Stomach (tissue), 19 donors: ENCODE measurements at places on chromosomes 4 and X. TPM values are rescaled to one million over a fixed set of nuclear protein-coding genes. Genes with fewer than 3 reads are reported as not detected.

- no peak for DNase-seq
Observed at GRCh38 chr4:10596586-10597290, 87.8 kb downstream of the CLNK start.

DNA sequence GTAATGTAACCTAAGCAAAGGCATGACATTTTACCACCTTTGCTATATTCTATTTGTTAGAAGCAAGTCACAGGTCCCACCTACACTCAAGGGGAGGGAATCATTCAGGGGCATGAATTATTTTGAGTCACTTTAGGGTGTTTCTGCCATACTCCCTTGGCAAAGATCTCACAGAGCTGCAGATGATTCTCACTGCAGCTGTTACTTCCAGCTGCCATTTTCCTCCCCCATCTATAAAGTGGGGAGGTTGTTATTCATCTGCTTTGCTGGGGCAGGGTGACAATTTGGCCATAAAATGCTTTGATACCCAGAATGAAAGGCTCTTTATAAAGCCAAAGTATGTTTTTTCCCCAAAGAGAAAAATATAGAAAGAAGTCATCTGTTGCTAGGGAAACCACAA lies 136.5 kb upstream of the SMIM31 start:
- DNase-seq: no peak

DNA sequence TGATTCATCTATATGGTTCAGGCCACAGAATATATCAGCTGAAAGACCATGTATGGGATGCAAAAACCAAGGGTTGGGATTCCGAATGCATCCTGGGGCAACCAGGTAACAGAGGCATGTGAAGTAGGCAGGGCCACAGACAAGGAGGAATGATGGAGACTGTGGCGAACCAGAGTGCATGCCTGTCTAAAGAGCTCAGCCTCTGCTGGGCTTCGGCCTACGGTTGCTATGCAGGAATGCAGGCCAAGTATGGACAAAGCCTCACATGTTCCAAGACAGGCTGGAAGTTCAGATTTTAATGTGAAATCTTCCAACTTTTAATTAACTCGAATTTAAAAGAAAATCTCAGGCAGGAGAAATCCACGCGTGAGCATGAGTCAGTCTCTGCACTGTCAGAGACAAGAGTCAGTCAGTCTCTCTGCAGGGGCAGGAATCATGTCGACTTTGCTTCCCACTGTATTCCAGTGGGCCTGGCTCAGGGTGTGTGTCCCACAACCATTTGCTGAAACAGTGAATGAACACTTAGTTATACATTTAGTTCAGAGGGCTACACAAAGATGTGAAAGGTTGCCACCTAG lies 344.4 kb downstream of the UNC5C start:
- no peak for DNase-seq

- DNase-seq: no peak
Observed at GRCh38 chrX:75781611-75782010, 3.4 kb downstream of the MAGEE2 start.

DNA sequence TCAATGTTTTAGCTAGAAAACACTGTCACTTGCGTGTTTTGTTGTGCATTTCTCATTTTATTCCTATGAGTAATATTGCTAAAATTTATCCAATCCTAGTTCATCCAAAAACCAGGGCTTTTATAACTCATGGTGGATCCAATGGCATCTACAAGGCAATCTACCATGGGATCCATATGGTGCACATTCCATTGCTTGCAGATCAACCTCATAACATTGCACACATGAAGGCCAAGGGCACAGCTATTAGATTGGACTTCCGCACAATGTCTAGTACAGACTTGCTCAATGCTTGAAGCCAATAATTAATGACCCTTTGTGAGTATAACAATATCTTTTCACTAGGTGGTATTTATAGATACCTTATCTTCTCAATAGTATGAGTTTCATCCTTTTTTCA lies 57.2 kb upstream of the UGT2B7 start:
- no peak for DNase-seq

- DNase-seq: no peak
Observed at GRCh38 chr4:88215351-88215750, 56.9 kb upstream of the ABCG2 start.

Gene CD38
- 5.4 TPM for total RNA-seq

Gene TMEM255A
- total RNA-seq: 0.29 TPM

DNA sequence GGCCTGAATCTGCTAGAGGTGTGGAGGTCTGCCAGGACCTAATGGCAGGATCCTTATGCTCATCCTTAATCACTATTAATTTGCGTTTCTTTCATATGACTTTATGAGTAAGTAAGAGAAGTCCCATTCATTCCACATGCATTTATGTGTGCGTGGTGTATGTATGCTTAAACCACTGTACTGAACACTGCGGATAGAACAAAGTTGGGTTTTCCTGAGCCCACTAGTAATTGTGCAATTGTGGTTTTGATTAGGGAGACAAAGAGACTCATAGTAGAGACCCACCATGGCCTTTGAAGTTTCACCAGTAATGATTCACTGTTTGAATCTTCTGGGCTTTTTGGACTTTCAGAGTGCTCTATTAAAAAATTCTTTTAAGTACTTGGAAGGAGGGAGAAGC lies 498.5 kb upstream of the DIPK2B start:
- DNase-seq: no peak

Gene TRIM61
- total RNA-seq: not detected

DNA sequence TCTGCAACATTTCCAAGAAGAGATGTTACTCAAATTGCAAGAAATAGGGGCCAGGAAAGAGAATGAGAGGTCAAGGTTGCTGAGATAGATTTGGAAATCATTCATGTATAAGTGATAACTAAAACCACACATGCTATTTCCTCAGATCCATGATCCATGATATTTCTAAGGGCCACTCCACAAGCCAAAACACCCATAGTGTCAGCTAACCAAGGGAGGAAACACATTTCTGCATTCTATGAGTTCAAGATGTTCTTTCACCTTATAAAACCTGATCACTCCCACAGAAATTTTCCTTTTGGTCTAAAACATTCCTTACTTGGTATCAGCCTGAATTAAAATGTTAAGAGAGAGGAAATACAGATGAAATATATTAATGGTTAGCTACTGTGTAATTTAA lies 47.2 kb downstream of the TBCK start:
- no peak for DNase-seq

GRCh38 chrX:13868591-13868990 lies 51.7 kb upstream of the GPM6B start:
- DNase-seq: no peak

GRCh38 chrX:118855681-118856310 lies 32.2 kb downstream of the ZCCHC12 start:
- DNase-seq: no peak
